ENCODE measurements at places on chromosomes 3 and 15. TPM values are rescaled to one million over a fixed set of nuclear protein-coding genes. Genes with fewer than 3 reads are reported as not detected.

DNA sequence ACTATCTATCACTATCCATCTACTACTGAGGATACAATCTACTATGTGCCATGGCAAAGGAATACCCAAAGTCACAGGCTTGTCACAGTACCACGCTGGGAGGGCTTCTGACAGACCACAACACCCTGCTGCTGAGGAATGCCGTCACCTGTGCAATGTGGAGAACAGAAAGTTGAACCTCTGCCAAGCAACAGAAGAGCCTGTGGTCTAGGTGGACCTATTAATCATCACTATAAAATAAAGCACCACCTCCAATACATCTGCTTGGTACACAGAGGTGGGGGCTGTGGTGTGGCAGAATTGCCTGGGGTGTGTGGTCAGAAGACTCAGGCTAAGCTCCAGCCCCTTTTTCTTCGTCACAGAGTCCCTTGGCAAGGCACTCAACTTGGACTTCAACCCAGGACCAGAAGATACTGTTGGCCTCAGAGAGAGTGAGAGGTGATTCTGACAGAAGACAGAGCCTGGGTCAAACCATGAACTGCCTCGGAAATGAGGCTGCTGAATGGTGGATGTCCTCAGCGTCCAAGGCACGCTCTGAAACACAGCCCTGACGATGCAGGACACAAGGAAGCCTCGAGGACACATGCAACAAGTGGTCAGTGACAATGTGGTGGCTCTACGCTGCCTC lies 189.4 kb upstream of the CHRNA7 start:
- no peaks in the 10 kb centered on the region for H3K4me1 ChIP-seq
- H3K27me3 ChIP-seq: no peaks in the 10 kb centered on the region
- H3K27ac ChIP-seq: no peak overlapping the region
- H3K36me3 ChIP-seq: no peaks in the 10 kb centered on the region
- DNase-seq: no peak

GRCh38 chr15:27693280-27693679 lies 405.8 kb downstream of the OCA2 start:
- H3K4me1 ChIP-seq: peaks cover 6% of the 10 kb centered on the region
- H3K36me3 ChIP-seq: no peaks in the 10 kb centered on the region
- no peak overlapping the region for H3K27ac ChIP-seq
- no peak overlapping the region for H3K4me3 ChIP-seq
- DNase-seq: no peak

DNA sequence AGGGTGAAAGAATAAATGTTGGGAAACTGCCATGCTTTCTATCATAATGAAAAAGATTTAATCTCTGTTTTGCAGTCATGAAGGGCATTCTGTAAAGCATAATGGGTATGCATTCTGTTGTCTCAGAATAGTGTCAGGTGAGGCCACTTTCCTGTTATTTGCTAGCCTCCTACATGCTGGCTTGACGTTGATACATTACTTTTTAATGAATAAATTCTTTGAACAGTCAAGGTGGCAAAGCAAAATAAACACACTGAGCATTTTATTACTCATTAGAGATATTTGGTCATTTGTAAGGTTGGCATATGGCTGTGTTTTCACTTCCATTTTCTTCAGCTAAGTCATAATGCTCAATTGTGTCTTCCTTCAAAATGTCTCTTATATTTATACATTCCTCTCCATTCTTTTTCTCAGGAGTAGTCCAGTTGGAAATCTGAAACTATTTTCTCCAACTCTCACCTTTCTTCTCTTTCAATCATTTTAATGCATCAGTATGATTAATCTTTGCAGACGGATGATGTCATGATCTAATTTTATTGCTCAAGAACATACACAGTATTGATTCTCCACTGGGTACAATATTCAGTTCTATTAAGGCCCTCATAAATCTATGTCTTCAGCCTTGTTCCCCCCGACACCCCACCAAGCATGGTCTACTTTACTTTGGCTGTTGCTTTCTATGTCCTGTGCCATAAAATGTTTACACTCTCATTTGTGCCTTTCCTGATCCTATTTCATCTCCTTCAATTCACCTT lies 290.7 kb downstream of the GBE1 start:
- H3K27me3 ChIP-seq: no peaks in the 10 kb centered on the region
- no peak overlapping the region for H3K4me3 ChIP-seq
- no peaks in the 10 kb centered on the region for H3K36me3 ChIP-seq
- DNase-seq: no peak
- peaks cover 21% of the 10 kb centered on the region for H3K4me1 ChIP-seq
- H3K27ac ChIP-seq: no peak overlapping the region

DNA sequence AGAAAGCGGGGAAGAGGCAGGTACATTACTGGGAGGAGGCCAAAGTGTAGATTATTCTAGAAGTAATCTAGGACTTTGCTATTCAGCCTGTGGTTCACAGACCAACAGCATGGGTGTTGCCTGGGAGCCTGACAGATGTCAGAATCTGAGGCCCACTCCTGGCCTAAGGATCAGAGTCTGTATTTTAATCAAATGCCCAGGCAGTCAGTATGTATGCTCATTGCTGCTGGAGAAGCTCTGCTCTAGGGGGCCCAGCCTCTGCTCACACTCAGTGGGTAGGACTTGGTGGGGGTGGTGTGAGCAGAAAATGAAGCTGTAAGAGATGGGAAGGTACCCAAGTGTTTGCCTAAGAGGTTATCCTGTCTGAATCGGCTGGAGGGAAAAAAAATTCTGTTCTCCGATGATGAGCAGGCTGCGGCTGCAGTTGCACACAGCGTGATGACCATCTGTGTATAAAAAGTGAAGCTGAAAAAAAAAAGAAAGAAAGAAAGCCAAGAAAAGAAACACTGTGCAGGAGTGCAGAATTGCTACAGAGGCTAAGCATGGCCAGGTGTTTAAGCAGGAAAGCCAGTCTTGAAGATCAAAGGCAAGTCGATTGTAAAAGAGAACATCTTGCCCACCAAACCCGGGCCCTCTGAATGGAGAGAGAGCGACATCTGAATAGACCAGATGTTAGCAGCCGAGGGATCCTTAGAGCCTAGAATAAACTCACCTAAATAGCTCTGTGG lies 65.2 kb downstream of the EIF4E3 start:
- no peak overlapping the region for H3K4me3 ChIP-seq
- no peak for DNase-seq
- no peaks in the 10 kb centered on the region for H3K36me3 ChIP-seq
- H3K27ac ChIP-seq: no peak overlapping the region
- H3K4me1 ChIP-seq: no peaks in the 10 kb centered on the region
- H3K27me3 ChIP-seq: no peaks in the 10 kb centered on the region

- no peak overlapping the region for H3K4me3 ChIP-seq
- no peak for DNase-seq
Observed at GRCh38 chr15:38526158-38526557, 38.5 kb downstream of the RASGRP1 start.

- 0 out of 2 replicates have a peak, but pooled peaks cover 7% of the 10 kb centered on the region for H3K36me3 ChIP-seq
- peak; percentile 33 for DNase-seq
- H3K27ac ChIP-seq: no peak overlapping the region
- no peaks in the 10 kb centered on the region for H3K4me1 ChIP-seq
- H3K4me3 ChIP-seq: no peak overlapping the region
Observed at GRCh38 chr3:31680072-31680870, 147.5 kb downstream of the STT3B start.

- no peaks in the 10 kb centered on the region for H3K27me3 ChIP-seq
- H3K4me3 ChIP-seq: no peak overlapping the region
- peak; percentile 42 for DNase-seq
Observed at GRCh38 chr3:66362541-66362941, 138.3 kb downstream of the LRIG1 start.

VPS8 gene
- total RNA-seq: 45.5 TPM

IL17RE gene
- total RNA-seq: 4.3 TPM
